ENCODE measurements at places on chromosomes 13 and 19.

GRCh38 chr13:110396476-110396875, 89.4 kb downstream of the COL4A2 start:
- DNase-seq = no peak

GRCh38 chr13:68719815-68720214, 1387.8 kb upstream of the ATXN8OS start:
- DNase-seq = no peak

GRCh38 chr13:37621811-37622361, 23.3 kb upstream of the POSTN start:
- DNase-seq = no peak

GRCh38 chr13:99792079-99792921, 179.3 kb downstream of the ZIC5 start:
- no peak for DNase-seq

DNA sequence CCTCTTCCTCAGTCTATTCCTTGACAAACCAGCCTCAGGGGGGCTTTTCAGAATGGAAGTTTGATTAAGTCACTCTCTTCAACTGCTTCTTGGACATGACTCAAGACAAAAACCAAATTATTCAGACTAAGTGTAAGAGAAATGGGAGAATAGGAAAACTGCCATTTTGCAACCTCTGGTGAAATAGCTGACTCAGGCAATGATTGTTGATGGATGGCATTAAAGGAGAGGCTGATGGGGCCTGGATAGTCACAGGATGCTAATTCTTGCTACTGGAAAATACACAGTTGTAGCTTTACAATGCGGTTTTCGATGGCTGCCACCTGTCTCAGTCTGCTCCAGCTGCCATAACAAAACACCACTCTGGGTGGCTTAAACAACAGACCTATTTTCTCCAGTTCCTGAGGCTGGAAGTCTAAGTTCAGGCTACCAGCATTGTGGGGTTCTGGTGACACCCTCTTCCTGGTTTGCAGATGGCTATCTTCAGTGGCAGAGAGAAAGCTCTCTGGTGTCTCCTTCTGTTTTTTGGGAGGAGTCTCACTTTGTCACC, 6.1 kb downstream of the NOSIP start:
- no peak for DNase-seq

GRCh38 chr19:28023064-28023463, 1189.9 kb downstream of the UQCRFS1 start:
- no peak for DNase-seq

DNA sequence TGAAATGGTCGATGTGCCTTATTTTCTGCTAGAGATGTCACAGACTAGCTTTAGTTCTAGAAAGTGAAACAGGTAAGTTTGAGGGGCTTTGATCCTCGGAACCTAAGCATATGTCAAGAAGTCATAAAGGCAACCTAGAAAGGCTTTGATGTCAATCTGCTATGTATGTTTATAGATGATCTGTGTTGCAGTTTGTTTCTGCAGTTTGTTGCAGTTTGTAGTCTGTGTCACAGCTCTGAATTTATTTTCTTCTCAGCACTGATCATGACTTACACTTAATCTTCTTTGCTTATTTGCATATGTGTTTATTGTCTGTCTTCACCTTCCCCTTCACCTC, 5.9 kb downstream of the LSM14A start:
- DNase-seq = no peak

DNA sequence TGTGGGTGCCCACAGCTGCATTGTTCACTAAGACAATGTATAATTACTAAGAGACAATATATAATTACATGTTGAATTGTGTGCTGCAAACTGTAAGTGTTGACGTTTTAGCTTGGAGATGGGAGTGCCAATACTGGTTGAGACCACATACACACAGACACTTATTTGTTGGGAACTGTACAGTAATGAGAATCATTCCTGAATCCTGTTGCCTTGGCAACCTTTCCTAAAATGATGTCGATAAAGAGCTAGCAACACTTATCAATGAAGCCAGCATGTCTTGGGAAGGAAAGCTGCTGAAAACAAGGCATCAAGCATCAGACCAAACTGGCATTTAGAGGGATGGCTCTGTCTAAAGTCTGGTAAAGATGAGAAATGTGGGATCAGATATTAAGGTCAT, 51.3 kb downstream of the PCDH8 start:
- no peak for DNase-seq

GRCh38 chr13:80040196-80040980, 300.5 kb downstream of the SPRY2 start:
- no peak for DNase-seq

- DNase-seq = no peak
Measured at GRCh38 chr13:21550918-21551317, 53.1 kb downstream of the MICU2 start.

DNA sequence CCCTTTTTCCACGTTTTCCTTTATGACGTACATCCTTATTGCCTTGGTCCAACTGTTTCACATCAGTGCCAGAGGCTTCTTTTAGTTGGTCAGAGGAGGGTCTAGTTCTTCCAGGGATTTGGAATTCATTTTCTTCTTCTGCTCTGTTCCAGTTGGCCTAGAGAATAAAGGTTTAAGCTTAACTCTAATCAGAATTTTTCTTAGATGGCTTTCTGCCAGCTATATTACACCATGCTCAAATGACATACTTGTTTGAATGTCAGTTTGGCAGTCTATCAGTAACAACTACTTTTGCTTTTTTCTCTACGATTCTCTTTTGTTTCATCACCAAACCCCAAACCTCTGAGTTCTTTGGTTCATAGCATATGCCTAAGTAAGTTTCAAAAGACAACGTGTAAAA, 16.8 kb downstream of the SPART start:
- DNase-seq = no peak

DNA sequence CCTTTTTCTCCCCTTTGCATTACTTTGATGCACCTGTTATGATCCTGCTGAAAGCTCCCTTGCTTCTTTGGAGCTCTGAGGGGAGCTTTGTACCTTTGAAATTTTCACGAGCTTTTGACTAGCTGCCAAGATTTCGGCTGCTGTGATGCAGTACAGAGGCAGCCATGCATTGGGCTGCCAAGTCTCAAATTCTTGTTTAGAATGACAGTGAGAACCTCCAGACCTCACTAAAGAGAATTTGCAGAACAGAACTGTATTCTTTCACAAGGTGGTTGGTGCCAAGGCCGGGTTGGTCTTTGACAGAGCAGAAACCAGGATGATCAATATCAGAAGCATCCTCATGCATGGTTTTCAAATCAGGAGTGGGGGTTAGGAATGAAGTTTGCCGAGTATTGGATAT, 414.8 kb downstream of the GPC5 start:
- no peak for DNase-seq

GRCh38 chr19:48203222-48203793, 32.8 kb downstream of the ZSWIM9 start:
- peak; percentile 52 for DNase-seq

DNA sequence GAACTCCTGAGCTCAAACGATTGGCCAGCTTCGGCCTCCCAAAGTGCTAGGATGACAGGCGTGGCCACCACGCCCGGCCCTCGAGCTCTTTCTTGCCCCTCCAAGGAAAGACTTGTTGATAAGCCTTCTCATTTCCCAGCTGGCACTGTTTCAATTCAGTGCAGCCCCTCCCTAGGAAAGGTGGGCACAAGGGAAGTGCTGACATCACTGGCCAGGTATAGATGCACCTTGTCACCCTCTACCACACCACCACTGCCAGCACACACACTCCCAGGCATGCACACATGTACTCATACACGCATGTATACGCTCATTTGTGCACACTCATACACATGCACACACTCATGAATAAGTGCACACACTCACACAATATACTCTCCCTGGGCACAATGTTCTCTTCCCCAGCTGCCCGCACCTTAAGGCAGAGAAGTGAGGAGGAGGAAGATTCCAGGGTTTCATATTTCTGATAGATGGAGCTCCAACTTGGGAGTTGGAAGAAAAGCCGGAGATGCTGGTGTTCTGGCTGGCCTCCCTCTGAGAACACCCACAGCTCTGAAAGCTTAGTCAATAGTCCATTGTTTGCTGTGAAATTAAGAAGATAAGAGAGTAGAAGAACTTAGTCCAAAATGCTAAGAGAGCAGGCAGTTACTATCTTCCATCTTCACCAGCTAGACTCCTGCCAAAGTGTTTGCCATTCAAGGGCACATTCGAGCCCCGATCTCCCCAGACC, 196.7 kb downstream of the FOXO1 start:
- DNase-seq = no peak

DNA sequence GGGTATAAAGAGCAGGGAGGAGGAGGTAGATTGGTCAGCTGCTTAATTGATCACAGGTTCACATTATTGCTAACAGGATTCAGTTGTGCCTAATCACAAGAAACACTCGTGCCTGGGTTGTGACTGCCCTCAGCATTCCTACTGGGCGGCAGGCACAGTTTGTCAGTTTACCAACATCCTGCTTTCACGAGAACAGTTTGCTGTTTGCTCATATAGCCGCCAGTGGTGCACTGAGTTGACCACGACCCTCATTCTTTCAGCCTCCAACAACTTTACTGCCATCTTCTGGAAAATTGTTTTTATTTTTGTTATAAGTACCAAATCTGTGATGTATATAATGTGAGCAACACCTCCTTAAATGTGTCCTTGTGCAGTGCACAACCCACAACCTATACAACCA, 16.2 kb upstream of the IFT88 start:
- DNase-seq = no peak

GRCh38 chr13:97135883-97136282, 86.2 kb upstream of the MBNL2 start:
- no peak for DNase-seq

DNA sequence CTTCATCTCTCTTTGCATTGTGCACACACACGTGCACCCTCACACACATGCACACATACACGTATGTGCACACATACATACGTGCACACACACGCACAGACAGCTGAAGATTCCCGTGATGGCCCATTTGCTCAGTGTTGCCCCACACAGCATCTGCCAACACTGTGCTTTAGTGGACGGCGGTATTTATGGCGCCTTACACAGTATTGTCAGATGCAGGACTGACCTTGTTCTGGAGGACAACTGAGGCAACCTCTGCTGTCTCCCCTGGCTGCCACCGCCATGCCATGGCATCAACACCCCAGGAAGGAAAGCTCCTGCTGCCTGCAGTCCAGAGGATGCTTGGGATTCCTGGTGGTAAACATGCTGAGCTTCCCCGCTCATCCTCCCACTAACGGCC, 316.4 kb downstream of the TEX29 start:
- no peak for DNase-seq

DNA sequence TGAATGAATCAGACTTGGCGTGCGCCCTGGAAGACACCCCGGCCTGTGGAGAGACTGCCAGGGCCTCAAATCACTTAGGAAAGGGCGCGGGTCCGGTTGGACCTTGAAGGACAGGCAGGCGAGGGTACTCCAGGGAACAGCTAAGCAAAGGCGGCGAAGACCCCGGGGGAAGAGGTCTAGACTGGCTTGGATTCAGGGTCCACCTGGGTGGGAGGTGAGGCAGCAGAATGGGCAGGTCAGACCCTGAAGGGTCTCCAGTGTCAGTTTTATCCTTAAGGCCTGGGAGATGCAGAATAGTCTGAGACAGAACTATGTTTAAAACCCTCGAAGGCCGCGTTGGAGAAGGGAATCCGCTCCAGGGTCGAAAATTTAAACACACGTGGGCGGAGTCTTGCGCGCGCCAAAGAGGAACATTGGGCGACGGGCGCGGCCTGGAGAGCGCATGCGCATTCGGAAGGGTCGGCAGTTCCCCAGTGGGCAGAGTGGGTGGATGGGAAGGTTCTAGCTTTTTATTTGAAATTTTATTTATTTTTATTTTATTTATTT, 567 bp upstream of the SMG9 start:
- peak; percentile 70 for DNase-seq

GRCh38 chr13:93771227-93771626, 544.6 kb downstream of the GPC6 start:
- DNase-seq = no peak

GRCh38 chr19:38262585-38263268, 1.6 kb upstream of the SPINT2 start:
- no peak for DNase-seq

DNA sequence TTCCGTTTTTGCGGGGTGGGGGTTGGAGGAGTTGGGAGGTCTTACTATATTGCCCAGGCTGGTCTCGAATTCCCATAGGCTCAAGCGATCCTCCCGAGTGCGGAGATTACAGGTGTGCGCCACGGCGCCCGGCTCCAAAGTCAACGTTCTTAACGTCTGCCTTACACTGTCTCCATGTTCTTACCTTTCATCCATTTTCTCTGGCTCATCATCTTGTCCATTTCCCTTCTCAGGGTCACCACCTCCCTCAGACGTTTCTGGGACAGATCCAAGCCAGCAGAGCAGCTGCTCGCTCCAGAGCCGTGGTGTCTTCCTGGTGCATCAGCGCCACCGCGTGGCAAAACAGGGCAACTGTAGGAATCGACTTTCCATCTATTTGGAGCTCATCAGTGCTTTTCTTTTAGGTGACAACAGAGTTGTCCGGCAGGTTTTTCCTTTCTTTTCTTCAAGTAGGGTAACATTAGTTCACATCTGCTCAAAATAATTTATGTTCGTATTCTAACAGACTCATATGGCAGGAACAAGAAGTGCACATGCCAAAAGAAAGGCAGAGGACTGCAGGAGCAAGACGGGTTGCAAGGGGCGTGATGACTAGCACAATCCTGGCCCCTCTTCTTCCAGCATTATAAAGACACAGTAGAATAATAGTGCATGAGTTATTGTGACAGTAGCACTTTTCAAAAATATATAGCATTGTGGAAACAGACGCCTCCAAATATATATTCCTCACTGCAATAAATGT, 103.1 kb upstream of the ABCC4 start:
- DNase-seq = peak; percentile 86

GRCh38 chr13:30585748-30586262, 31.9 kb upstream of the USPL1 start:
- DNase-seq = peak; percentile 40

- DNase-seq = no peak
Measured at GRCh38 chr19:45962021-45962420, 11.6 kb downstream of the NOVA2 start.

- DNase-seq = no peak
Measured at GRCh38 chr13:39315796-39316195, 277.5 kb downstream of the NHLRC3 start.

DNA sequence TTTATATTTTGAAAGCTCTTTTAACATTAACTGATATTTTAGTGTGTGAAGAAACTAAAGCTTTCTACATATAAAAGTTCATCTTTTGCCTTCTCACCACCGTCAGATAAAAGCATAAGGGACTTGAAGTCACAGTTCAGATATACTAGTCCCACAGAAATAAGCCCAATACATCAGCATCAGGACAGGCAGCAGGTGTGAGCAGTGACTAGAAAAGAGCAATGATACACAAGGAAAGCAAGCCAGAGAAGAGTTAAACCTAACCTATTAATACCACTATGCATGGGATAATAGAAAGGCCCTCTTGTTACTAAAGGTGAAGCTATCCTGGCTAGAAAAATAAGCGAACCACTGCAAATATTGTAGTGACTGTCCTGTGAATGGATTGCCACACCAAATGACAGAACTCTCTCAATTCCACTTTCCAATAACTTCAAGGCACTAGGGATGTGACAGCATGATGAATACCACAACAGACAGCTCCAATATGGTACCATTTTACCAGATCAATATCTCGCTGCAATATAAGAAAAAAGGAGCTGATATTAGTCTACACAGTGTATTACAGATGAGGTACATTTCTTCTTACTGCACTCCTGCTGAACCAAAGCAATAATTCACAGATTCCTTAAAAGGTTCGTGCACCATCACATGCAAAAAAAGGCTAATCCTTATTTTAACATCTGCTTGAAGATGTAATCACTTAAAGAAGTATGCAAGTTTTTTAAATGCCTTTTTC, 114.1 kb downstream of the DACH1 start:
- DNase-seq = no peak
